ENCODE measurements at places on chromosomes 16 and 17.
A peak's percentile ranks its signal among the peaks of the same experiment; 100 is the strongest.

DNA sequence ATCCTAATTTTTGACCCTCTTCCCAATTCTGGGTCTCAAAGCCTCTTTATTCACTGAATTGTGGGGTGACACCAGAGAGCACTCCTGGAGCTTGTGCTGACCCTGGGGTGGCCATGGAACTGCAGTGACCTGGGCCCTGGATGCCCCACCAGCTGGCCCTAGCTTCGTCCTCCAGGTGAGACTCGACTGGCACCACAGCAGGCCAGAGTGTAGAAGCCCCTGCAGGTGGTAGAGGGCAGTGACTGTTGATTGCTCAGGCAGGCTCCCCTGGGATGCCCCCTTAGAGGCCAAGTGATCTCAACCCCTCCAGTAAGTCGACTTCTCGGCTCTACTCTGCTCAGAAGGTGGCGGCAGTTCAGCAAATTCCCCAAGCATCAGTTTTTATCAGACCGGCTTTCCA, 6.4 kb downstream of the FA2H start:
- DNase-seq, result no peak

DNA sequence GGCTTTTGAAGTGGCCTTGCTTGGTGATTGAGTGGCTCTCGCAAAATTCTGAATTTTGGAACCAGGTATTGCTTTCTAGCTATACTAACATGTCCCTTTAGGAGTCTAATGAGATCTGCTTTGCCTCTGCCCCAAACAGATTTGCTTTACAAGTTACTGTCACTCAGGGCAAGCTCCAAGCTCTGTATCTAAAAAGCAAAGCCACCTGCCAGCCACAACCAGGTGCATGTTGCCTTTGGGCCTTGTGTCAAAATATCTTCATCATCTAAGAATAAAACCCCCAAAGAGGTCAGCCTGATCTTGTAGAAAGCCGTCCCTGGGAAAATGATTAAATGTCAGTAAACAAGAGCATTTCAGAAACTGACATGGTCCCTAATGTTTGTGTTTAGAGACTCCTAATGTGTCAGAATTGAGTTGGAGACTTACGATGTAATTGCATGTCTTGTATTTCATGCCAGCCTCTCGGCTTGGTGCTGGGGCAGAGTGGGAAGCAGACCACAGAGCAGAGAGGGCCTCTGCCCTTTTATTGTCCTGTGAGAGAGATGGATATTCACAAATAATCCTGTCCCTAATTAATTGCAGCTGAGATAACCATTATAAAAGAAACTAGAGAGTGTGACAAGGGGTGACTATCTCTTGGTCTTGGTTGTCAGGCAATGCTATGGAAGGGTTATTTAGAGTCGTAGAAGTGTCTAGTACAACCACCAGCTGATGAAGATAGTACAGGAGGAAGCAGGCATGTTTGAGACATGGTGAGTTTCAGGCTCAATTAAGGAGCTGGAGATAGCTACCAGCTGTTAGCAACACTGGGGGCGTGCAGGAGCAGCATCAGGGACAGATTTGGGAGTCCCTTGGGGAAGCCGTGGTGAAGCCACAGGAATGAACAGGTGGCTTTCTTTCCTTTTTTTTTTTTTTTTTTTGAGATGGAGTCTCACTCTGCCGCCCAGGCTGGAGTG, 90.7 kb downstream of the PITPNC1 start:
- no peak for DNase-seq

GRCh38 chr17:49545007-49545660, 30.5 kb upstream of the NXPH3 start:
- DNase-seq, result no peak

GRCh38 chr16:2765462-2766404, 11.3 kb downstream of the ELOB start:
- no peak for DNase-seq

DNA sequence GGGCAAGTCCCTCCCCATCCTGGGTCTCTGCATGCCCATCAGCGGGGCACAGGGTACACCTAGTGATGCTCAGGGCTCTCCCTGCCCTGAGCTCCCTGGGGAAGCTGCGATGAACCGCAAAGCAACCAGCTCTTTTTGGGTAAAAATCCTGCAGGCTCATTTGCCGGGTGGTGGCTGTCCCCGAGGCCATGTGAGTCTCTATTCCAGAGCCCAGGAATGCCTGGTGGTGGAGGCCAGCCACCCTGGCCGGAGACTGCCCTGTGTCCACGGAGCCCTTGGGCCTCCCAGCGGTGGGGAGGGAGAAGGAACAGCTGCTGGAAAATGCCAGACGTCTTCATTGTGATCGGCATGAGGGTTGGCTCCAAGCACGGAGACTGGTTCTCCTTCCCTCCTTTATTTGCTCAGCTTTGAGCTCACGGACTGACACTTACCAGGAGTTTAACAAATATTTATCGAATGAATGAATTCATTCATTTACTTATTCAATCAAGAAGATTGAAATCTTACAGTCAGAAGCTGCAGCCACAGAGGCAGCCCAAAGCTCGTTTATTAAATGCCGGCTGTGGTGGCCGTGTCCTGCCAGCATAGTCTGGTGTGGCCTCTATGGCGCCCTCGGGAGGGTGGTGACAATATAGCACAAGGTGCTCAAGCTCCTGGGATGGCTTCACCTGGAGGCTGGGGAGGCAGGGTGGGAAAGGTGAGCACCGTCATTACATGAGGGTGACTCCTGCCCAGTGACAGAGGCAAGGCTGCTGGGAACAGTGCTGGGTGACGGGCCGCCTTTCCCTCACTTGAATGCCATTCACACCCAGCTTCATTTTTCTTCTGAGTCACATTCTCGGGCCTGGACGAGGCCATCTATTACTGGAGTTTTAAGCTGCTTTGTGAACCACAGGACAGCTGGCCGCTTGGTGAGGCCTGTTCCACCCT, 31.1 kb upstream of the JPH3 start:
- peak; percentile 84 for DNase-seq

DNA sequence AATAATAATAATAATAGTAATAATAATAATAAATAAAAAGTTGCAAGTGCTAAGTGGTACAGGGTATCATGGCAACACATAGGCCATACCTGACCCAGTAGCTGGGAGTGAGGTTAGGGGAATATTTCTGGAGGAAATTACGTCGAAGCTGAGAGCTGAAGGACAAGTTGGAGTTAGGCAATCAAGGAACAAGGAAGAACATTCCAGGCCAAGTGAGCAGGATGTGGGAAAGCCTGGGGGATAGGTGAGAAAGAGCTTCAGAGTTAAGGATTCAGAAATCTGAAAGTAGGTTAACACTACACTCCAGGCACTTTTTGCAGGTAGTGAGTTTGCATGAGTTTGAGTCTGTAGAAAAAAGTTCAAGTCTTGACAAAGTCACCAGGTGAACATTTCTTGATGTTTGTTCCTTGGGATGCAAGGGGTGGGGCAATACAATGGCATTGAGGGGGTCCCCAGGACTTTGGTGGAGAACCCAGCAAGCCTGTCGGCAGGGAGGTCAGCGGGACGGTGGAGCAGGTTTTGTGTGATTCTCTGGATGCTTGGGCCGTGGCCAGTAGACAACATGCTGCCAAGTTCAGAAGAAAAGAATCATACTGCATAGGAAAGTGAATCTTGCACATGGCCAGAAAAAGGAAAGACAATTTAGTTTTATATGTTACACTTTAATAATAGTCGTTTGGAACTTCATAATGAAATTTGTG, 27.7 kb upstream of the MPHOSPH6 start:
- DNase-seq, result no peak

DNA sequence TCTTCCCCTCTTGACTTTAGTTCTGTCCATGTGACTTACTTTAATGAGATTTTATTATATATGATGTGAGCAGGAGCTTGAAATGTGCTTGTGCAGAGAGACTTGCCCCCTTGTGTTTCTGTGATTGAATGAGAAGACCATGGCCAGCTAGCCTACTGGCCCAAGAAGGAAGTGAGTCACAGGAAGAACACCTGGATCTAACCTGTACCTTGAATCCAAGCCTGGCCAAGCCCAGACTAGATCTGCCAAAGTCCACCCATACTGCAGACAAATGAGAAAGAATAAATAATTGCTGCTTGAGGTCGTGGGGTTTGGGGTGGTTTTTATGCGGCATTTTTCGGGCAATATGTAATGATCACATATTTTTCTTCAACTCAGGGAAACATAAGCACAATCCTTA, 9.6 kb downstream of the ABCA10 start:
- no peak for DNase-seq

DNA sequence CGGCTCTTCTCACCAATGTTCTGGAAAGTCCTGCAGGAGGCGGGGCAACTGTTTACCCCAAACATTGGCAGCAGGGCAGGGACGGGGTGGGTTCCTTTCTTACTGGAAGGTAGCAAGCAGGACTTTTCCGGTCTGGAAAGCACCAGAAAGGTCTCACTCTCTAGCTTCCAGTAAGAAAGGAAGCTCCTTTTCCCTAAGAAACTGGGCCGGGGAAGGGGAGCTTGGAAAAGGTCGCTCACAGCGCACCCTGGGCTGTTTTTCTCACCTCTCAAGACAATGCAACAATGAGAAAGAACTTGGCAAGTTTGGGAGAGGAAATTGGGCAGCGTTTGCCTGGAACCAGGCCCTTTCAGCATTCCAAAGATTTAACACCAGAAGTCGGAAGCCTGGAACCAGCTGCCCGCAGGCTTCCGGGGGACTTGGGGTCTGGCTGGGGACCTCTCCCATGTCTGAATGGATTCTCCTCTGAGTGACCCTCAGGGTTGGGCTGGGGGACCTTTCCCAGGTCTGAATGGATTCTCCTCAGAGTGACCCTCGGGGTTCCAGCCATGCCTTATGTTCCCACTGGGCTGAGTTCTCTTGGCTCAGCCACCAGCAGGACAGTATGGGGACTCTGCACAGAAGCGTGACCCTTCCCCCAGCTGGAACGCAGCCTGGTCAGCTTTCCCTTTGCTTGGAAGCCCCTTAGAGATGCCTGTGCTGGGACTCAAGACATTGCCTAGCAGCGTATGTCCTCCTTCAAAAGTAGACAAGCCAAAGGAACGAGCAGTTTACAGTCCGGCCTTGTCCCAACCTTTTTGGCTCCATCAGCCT, 166.5 kb upstream of the PLCG2 start:
- DNase-seq, result peak; percentile 48

- DNase-seq, result no peak
Measured at GRCh38 chr17:50389534-50389933, 7.8 kb downstream of the LRRC59 start.

- DNase-seq, result no peak
Measured at GRCh38 chr17:50109207-50109606, 14.1 kb downstream of the PDK2 start.

GRCh38 chr17:42908872-42909700, 8.5 kb downstream of the G6PC1 start:
- DNase-seq, result peak; percentile 58

GRCh38 chr17:62206550-62206949, 141.5 kb upstream of the MED13 start:
- DNase-seq, result no peak

GRCh38 chr16:64253096-64253495, 868.8 kb downstream of the CDH11 start:
- DNase-seq, result peak; percentile 24

DNA sequence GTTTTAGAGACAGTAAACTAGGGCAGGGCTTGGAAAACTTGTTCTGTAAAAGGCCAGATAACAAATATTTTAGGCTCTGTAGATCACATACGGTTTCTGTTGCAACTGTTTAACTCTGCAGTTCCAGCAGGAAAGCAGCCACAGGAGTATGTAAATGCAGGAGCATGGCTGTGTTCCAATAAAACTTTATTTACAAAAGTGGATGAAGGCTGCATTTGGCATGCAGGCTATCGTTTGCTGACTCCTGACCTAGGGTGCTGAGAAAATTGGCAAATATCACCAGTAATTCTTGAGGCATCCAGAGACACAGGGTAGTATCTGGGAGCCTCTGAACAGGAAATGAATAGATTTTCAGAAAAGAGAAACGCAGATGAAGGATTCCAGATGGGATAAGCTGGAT, 274.0 kb downstream of the MAF start:
- DNase-seq, result no peak

DNA sequence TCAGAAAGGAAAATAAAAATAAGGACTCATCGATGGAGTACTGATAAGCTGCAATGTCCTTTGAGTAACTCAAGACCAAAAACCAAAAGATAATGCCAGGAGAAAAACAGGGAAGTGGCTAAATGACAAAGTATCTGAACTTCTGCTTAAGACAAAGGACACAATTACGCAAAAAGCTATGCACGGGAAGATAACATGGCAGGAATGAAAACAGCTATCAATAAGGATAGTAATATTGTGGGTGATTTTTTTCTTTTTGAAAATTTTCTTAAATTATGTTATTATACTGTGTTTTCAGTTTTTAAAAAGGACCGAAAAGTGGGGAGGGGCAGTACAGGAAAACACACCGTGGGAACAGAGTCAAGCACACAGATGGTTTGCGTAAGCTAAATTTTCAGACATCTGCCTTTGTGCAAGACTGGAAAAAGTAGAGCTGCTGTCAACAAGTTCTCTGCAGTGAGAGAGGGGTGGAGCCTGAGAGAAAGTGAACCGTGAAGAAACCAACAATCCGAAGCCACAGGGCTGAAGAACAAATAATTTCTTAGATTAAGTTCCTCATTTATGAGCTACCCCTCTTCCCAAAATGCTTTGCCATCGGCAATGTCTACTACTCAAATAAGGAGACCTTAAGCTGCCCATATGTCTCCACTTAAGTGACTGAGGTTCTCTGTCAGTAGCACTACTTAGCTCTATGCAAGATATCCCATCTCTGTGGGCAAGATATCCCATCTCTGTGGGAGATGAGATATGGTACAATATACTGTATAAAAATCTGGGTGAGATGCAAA, 99.9 kb upstream of the CORO6 start:
- no peak for DNase-seq

DNA sequence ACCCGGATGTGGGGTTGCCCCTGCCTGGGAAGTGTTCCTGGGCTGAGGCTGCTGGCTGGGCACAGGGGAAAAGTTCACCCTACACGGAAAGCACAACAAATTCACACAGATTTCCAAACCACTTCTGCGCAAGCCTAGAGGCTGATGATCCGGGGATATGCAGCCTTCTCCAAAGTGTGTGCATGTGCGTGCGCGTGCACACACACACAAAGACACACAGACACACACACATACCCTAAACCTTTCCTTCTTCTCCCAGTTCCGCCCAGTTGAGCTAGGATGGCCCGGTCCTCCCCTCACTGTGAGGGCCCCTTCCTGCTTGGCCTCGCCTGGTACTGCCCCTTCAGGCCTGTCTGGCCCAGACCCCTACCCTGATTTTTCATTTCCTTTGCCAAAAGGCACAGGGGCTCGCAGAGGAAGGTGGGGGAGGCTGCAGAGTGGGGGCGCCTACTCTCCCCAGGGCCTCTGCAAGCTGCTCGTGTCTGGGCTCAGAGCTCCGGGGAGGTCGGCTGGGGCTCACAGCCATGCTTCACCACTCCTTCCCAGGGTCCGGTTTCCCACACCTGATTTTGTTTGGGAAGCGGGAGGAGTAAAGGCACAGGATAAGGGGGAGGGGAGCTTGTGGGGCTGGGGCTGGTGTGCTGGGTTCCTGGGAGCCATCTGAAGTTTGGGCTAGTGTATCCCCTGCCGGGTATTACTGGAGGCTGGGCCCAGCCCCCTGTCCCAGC, 144.7 kb downstream of the ENGASE start:
- no peak for DNase-seq

- no peak for DNase-seq
Measured at GRCh38 chr16:7867831-7868230, 535.2 kb downstream of the RBFOX1 start.

Data from astrocyte (in vitro differentiated cells and primary cell).